ENCODE measurements at places on chromosomes 7 and 10. TPM values are rescaled to one million over a fixed set of nuclear protein-coding genes. Genes with fewer than 3 reads are reported as not detected.

The STK31 gene
- 0.08 TPM for total RNA-seq

The PPP1R17 gene
- total RNA-seq = not detected

The MYL10 gene
- total RNA-seq = not detected

The NAT16 gene
- total RNA-seq = not detected

The TET1 gene
- total RNA-seq = 1.1 TPM

The PAPOLB gene
- total RNA-seq = 0.08 TPM

The SLC16A12 gene
- total RNA-seq = 0.13 TPM

The DLD gene
- 70.2 TPM for total RNA-seq

The MUC3A gene
- total RNA-seq = 0.67 TPM

The ABLIM1 gene
- total RNA-seq = 258 TPM

The PLEKHS1 gene
- 0.36 TPM for total RNA-seq

The LRGUK gene
- 0.11 TPM for total RNA-seq

The GPRIN2 gene
- 50.5 TPM for total RNA-seq

The ST8SIA6 gene
- total RNA-seq = 0.34 TPM

The COX19 gene
- total RNA-seq = 13.0 TPM

The OR9A2 gene
- total RNA-seq = not detected
